ENCODE measurements at places on chromosomes 3 and 15.

GRCh38 chr3:60512506-60512905 is 738.7 kb downstream of the FHIT start:
- DNase-seq, result no peak

- DNase-seq, result no peak
These were observed 138.2 kb upstream of the ZNF385D start for GRCh38 chr3:21889166-21889565.

DNA sequence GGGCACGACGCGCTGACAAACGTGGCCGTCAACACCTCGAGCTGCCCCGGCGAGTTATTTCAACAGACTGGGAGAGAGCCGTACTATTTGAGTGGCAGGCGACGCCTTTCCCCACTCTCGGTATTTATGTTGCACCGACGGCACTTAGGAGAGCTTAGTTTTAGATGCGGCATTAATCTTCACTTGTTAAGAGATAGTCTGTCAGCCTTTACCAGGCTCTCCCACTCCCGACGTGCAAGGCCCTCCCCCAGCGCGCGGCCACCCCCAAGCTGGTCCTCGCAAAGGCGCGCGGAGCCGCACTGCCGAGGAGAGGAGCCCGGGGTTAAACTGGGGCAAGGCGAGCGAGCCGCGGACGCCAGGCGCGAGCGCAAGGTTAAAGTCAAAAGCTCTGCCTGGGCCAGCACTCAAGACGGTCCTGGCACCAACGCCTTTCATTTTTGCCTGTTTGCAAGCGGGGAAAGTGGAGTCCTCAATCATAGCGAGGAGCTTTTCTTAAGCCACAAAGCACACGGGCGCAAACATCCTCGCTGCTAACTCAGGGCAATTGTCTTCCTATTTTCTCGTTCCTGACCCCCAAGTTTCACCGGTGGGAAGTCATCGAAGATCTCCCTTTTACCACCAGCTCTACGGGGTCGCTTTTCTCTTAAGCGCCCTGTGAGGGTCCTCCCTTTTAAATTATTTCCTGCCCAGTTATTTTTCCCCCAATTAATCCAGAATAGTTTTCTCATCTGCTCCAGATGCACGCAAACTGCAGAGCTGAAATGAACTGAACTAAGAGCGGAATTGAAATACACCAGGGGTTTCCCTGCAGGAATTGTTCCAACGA is 86.6 kb downstream of the NR2F2 start:
- DNase-seq, result no peak

- no peak for DNase-seq
These were observed 17.4 kb upstream of the RTP2 start for GRCh38 chr3:187719628-187720336.

DNA sequence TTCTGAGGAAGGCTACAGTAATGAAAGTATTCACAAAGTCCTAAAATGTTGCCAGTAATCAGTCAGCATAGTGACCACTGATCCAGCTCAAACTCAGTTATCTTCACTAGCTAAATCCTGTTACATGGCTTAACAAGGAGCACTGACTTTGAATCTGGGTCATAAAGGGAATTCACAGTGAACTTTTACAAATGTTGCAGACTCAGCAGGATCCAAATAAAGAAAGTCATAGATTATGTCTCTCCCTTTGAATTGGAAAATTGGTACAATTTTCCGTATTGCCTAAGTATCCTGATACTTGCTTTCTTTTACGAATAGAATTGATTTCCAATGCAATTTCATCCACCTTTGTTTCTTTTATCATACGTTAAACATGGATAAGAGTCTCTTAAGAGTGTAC is 431.5 kb upstream of the CNTN6 start:
- no peak for DNase-seq

DNA sequence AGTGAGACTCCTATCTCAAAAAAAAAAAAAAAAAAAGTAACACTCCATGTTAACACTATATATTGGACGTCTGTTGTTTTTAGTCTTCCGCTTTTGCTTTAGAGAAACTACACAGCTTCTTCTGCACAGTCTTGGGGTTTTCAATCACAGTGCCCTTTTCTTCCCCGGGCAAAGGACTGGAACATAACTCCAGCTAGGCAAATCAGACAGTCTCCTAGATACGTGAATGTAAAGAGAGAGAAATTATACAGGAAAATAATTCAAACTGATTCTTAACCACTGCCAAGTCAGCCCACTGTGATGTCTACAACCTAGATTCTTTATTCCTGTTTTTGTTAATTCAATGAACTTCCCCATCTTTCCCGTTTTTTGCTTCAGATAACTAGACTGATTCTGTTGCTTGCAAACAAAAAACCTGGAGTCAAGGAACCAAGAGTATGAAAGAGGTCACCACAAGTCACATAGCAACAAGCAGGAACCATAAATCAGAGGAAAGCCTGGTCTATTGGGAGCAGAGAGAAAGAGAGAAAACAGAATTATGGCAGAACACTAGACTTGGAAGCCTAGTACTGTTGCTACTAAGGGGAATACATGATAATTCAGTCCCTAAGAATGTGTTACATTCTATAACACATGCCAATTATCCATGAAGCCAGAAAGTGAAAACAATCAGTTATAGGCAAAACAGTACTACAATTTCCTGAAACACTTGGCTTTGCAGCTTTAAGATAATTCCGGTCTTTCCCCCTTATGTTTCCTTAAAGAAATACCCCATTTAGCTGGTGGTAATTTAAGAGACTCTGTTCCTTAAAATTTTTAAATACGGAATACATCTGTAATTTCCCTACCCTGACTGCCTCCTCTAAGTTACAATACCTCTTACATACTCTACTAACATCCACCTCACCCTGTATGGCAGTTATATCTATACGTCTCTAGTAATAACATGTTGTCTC is 63.1 kb downstream of the TBL1XR1 start:
- peak; percentile 43 for DNase-seq

Data from suppressor macrophage treated with lipopolysaccharide for 1 hour (primary cell).